ENCODE measurements at places on chromosomes 2 and 18.

DNA sequence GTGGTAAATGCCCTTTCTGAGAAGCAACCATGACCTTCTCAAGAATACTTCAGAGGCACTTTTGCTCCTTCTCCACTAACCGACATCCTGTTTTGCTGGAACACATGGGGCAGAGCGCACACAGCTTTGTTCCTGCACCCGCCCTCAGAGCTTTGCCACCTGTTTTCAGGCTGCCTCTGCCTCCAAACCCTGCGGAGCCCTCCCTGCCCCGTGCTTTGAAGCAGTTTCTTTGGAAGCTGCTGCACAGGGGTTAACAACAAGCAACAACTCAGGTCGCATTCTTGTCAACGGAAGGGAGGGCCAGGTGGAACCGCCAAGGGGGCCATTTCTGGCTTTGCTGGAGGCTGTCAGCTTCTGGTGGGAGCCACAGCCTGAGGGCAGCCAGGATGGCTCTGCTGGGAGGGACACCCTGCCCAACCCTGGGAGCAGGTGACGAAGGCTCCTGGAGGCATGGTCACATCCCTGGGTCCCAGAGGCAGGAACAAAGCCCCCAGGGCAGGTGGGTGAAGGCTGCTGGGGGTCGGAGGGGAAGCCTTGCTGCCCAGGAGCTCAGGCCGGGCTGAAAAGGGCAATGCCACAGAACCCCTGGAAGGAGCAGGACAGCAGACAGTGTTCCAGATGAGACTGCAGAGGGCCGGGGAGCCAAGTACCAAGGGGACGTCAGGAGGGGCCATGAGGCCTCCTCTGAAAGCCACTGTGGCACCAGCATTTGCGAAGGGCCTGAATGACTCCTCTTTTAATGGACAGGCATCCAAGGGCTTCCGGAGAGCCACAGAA lies 46.8 kb downstream of the MRPS5 start:
- DNase-seq = no peak

GRCh38 chr2:128654408-128654807 lies 335.7 kb upstream of the HS6ST1 start:
- no peak for DNase-seq

DNA sequence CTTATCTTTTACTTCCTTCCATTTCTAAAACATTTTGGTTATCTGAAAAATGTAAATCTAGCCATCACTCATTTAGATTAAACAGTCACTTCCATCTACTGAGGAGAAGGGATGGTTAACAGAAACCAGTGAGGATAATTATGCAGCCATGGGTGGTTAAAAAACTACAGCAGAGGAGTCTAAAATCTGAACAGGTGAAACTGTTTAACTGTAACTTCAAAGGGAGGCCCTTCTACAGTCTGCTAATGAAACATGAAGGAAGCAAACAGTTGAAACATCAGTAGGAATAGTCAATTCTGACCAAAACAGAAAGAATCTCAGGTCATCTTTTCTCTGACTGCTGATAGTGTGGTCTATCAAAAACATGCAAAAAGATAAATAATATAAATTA lies 71.0 kb downstream of the DTNB start:
- no peak for DNase-seq

GRCh38 chr2:232779934-232780333 lies 3.6 kb upstream of the KCNJ13 start:
- no peak for DNase-seq

DNA sequence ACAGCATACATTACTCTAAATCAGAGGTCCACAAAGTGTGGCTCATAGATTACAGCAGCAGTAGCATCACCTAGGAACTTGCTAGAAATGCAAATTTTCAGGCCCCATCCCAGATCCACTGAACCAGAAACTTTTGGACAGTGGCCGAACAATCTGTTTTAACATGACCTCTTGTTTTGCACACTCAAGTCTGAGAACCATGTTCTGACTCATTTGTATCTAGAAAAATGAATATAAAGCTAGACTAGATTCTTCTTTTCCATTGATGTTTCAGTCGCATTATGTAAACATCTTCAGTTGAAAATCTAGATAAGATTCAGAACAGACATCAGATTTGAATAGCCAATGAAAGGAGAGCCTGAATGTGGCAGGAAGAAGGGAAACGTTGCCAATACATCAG lies 608.8 kb downstream of the LRP1B start:
- DNase-seq = no peak

GRCh38 chr2:52904355-52904891 lies 863.2 kb upstream of the CHAC2 start:
- DNase-seq = no peak

GRCh38 chr2:55500025-55500424 lies 19.5 kb upstream of the CFAP36 start:
- DNase-seq = no peak

DNA sequence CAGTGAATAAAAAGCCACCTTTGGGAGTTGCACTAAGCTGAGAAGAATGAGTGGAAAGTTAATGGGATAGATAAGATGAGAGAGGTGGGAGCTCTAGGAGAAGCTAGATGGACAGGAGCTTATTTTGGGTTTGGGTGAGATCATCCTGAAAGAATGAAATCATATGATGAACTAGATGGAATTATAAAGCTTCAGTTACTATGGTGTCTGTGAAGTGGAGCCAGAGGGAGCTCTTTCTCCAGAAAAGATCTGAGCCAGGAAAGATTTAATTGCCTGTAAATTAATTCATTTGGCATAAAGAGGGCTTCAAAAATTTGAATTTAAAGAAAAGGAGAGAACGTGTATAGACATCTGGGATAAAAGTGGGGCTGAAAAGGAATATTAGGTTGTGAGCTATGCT lies 10.3 kb downstream of the DNAH6 start:
- DNase-seq = no peak

DNA sequence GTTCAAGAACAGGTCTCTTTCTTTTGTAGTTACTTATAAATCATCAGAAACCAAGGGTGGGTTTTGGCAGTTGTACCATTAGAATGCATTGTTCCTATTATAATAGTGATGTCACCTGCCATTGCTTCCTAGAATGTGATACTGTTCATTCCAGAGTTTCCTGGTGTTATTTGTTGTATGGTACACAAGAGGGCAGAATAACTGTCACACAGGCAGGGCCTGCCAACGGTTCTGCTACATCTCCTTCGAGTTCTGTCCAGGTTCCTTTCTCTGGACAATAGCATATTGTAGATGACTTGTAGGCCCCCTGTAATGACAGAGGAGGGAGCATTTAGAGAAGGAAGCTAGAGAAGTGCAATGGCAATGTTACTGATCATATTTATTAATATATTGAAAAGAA lies 98.3 kb downstream of the KLHL14 start:
- no peak for DNase-seq

DNA sequence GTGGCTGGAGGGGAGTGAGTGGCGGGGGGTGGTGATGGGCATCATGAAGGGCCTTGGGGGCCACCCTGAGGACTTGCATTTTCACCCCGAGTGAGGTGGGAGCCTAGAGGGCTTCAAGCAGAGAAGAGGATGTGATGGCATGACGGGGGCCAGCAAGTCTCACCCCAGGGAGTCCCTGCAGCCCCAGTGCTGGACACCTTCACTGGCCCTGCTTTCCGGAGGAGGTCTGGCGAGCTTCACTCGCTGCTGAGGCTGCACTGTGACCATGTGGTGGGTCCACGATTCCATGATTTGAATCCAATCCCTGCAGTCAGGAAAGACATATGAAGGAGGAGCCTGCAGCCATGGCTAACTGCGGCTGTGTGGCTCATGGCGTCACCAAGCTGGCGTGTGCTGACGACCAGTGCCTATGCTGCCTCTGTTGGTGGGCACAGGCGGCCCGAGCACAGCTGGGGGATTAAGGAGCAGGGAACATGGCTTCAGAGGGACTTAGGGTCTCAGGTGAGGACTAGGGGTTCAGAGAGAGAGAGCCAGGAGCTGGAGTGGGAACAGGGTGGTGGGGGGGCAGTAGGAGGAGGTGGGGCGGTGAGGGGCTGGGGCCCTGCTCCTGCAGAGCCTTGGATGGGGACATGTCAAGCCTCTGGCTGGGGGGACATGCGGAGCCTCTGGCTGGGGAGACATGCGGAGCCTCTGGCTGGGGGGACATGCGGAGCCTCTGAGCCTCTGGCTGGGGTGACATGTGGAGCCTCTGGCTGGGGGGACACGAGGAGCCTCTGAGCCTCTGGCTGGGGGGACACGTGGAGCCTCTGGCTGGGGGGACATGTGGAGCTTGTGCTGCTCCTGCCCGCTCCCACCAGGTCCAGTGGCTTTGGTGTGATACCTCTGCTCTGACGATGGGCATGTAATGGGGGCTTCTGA lies 3.6 kb downstream of the ZAP70 start:
- no peak for DNase-seq

- DNase-seq = peak; percentile 46
These were observed 201.8 kb upstream of the HDAC4 start for GRCh38 chr2:239602290-239603282.

- peak; percentile 11 for DNase-seq
These were observed 454.1 kb upstream of the SALL3 start for GRCh38 chr18:78525366-78526111.

GRCh38 chr18:23053776-23054457 lies 81.4 kb upstream of the CABLES1 start:
- peak; percentile 92 for DNase-seq

DNA sequence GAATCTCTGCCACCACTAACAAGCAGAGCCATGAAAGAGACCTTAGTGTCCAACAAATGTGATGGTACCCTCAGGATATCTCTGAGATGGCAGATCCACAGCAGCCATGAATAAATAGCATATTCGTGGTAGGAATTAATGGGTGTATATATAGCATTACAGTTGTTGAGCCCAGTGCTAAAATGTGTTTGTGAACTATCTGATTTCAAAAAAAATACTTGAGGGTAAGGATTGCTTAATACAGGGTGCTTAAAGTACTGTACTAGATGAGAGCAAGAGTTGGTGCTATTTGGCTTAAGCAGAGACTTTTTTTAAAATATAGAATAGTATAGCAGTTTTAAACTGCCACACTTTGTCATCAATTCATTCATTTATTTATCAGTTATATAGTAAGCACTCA lies 101.5 kb upstream of the GALNT5 start:
- no peak for DNase-seq

DNA sequence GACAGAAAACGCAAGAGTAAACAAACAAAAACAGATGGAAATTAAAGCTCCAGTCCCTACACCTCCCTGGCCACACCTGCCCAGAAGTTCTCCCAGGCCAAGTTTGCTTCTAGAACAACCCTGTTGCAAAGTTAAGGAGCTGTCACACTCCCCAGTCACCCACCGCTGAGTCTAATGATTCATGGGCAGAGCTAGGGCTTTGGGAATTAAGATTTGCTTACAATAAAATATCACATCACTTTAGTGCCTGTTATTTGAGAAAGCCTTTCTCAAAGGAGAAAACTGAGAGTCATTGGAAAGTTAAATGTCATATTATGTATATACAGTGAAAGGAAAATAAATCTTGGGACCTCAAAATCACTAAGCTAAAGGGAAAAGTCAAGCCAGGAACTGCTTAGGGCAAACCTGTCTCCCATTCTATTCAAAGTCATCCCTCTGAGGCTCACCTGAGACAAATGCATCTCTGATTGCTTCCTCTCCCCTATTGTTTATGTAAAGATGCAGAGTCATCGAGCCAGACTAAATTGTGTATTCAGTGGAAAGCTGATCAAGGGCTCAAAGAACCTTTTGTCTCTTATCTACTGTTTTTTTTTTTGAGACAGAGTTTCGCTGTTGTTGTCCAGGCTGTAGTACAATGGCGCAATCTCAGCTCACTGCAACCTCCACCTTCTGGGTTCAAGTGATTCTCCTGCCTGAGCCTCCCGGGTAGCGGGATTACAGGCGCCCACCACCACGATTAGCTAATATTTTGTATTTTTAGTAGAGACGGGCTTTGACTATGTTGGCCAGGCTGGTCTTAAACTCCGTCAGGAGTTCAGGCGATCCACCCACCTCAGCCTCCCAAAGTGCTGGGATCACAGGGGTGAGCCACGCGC lies 2.8 kb downstream of the CRYGB start:
- no peak for DNase-seq

Data from islet precursor cell (in vitro differentiated cells).